Cortex of kidney (tissue), 1 donor: ENCODE measurements at places on chromosomes 5 and 9.

- DNase-seq = no peak
Observed at GRCh38 chr9:107422189-107423185, 67.1 kb downstream of the KLF4 start.

GRCh38 chr5:26278078-26278477 lies 760.3 kb downstream of the CDH9 start:
- no peak for DNase-seq

GRCh38 chr5:158922816-158923215 lies 176.9 kb downstream of the EBF1 start:
- no peak for DNase-seq

GRCh38 chr9:72383978-72384709 lies 19.1 kb upstream of the ZFAND5 start:
- no peak for DNase-seq

GRCh38 chr9:115466756-115467155 lies 348.8 kb upstream of the TNC start:
- no peak for DNase-seq

- DNase-seq = no peak
Observed at GRCh38 chr5:151019331-151019730, 1.1 kb upstream of the GPX3 start.

DNA sequence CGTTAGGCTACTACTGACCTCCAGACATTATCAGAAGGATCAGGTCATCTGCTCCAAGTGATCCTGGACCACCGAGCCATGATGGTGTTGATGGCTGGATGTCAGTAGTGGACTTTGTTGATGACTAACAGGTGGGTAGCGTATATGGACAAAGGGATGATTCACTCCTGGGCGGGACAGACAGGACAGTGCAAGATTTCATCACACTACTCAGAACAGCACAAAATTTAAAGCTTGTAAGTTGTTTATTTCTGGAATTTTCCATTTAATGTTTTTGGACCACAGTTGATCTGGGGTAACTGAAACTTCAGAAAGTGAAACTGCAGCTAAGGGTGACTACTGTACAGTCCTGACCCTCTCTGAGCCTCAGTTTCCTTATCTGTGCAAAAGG lies 12.7 kb downstream of the PDGFRB start:
- no peak for DNase-seq

DNA sequence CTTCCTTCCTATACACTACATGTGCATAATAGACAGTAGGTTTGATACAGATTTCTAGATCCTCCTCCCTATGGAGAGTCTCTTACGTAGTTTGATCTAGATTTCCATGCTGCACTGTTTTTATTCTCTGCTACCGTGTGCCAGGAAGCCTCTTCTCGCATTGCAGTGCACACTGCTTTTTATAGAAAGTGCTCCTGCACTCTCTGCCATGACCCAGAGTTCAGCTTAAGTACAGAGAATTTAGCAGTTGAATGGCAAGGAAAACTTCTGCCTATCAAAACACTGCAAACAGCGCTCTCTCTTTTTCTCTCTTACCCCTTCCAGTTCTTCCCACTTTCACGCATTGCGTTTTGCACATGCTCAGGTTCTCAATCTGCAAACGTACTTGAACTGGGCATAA lies 187.4 kb downstream of the ARHGAP26 start:
- no peak for DNase-seq

GRCh38 chr5:139764886-139765408 lies 30.7 kb upstream of the PSD2 start:
- DNase-seq = no peak

- no peak for DNase-seq
Observed at GRCh38 chr5:100780376-100780870, 122.7 kb downstream of the ST8SIA4 start.

GRCh38 chr9:127644146-127644827 lies 32.2 kb downstream of the STXBP1 start:
- no peak for DNase-seq

GRCh38 chr5:151598984-151599383 lies 7.9 kb upstream of the FAT2 start:
- no peak for DNase-seq

- DNase-seq = no peak
Observed at GRCh38 chr5:78490709-78491485, 130.5 kb downstream of the SCAMP1 start.

GRCh38 chr5:9361835-9362234 lies 184.0 kb downstream of the SEMA5A start:
- DNase-seq = no peak

GRCh38 chr5:54095969-54096368 lies 214.4 kb downstream of the ARL15 start:
- DNase-seq = no peak

- no peak for DNase-seq
Observed at GRCh38 chr5:367358-368130, 46.0 kb downstream of the AHRR start.
